ENCODE measurements at places on chromosomes 3 and 15.

DNA sequence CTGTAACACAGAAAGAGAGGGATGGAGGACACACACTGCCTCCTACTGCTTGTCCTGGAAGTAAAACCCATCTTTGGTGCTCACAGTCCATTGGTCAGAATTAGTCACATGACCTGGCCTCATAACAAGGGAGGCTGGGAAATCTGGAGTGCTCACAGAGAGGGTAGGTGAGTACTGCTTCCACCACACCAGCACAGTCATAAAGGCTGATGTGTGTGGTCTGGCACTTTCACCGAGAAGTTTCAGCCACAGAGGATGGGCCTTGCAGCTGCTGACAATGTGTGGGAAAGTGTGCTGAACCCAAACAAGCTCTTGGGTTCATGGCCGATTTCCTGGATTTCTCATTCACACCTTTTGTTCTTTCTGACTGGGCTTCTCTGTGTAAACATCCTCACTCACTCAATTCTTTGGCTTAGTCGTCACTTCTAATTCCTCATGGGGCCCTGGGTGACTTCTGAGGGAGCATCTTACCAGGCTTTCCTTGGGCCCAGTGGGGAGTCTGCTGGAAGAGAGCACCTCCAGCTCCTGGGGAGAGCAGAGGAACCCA is 100.7 kb downstream of the ASB7 start:
- no peak for DNase-seq

GRCh38 chr3:46299608-46300460 is 54.1 kb upstream of the CCR2 start:
- no peak for DNase-seq

GRCh38 chr3:45858809-45859543 is 17.1 kb upstream of the LZTFL1 start:
- DNase-seq, result no peak

DNA sequence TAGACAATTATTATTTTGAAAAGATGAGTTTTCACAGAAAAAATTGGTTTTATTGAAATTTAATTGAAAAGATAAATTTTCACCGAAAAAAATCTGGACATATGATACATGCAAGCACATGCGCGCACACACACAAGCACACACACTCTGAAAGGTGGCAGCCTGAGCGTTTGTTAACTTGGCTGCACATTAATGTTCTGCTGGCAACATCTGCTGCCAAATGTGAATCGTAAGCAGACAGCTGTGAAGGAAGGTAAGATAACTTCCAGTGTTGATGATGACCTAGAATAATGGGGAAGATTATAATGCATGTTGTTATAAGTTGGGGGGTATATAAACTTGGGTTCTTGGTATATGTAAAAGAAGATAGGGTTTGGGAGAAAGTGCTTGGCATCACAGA is 18.4 kb upstream of the CMTM7 start:
- no peak for DNase-seq

DNA sequence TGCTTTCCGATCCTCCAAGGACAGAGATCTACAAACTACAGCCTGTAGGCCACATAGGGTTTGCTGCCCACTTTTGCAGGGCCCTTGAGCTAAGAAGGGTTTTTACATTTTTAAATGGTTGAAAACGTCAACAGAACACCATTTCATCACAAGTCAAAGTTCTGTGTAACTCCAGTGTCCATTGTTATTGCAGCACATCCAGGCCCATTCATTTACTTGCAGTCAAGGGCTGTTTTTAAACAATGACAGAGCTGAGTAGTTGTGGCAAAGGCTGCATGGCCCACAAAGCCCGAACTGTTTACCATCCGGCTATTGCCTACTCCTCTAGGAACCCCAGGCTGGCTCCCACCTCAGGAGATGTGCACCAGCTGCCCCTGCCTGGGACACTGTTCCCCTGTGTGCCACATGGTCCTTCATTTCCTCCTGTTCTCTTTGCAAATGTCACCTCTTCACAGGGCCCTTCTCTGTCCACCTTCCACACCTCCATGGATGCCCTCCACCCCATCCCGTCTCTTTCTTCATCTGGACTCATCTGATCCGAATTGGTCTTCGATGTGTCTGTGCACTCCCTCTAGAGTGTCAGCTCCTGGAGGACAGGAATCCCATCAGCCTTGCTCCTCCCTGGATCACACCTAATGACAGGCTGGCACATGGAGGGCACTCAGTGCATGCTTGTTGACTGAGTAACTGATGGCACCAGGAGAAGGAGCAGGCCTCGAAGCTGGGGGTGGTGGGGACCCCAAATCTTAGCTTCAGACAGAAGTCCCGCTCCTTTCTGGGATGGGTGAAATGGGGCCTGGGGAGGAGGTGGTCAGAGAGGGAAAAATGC is 69.5 kb upstream of the IQSEC1 start:
- DNase-seq, result no peak

DNA sequence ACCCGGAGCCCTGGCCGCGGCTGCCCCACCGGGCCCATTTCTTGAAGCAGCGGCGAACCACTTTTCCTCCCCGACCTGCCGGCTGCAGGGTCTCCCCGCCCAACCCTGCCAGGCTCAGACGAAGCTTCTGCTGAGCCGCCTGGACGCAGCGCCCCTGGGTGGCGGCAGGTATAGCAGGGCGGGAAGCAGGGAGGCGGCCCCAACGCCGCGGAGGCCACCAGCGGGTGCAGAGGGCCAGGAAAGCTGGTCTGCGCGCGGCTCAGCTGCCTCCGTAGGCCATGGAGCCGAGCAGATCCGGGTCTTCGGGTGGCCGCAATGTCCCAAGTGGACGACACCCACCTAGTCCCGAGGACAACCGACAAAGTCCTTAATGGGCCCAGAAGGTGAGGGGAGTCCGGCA is 21.9 kb upstream of the SRPRB start:
- DNase-seq, result no peak

GRCh38 chr3:152382312-152383135 is 113.8 kb downstream of the MBNL1 start:
- no peak for DNase-seq
